ENCODE measurements at places on chromosomes 6 and 20. TPM values are rescaled to one million over a fixed set of nuclear protein-coding genes. Genes with fewer than 3 reads are reported as not detected.

DNA sequence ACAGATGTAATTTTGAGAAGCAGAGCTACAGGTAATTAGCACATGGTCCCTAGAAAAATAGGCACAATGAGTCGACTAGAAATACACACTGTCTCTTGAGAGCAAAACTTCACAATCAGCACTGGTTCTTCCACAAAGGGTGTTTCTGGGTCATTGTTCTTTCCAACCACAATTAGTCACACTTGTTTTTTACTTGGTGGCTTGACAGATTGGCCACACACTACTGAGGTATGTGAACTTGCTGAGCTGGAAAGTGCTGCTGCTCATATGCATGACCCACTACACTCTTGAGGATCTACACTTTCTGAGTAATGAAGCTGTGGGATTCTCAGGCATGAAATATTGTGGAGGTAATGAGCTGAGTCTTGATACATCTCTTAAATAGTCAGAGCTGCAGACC, 347.7 kb downstream of the BCKDHB start:
- no peak for DNase-seq

CAPN11 gene
- total RNA-seq, result 1.9 TPM

- DNase-seq, result no peak
These were observed 42.0 kb downstream of the SPDEF start for GRCh38 chr6:34514112-34514511.

- DNase-seq, result no peak
These were observed 89.7 kb downstream of the SYNJ2 start for GRCh38 chr6:158071121-158072082.

GINM1 gene
- total RNA-seq, result 35.8 TPM

GRCh38 chr6:140095532-140095931, 721.1 kb upstream of the CITED2 start:
- DNase-seq, result no peak

DNA sequence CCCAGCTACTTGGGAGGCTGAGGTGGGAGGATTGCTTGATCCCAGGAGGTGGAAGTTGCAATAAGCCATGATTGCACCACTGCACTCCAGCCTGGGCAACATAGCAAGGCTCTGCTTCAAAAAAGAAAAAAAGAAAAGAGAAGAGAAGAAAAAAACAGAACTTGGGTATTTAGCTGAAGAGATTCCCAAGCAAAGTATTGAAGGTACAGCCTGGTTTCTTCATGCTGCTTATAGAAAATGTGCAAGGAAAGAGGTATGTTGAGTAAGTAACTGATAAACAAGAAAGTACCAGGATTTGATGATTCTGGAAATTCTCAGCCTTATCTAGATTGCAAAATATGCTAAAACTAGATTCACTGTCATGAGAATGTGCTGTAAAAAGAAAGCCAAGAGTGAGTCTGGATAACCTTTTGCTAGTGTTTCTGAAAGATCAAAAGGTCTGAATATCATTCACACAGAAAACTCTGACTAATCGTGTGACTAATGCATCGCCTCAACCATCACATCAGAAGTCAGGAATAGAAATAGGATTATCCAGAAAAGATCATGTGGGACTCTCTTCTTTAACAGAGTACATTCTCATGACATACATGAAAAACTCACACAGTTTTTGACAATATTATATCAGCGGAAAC, 32.4 kb upstream of the NOP56 start:
- no peak for DNase-seq

DNA sequence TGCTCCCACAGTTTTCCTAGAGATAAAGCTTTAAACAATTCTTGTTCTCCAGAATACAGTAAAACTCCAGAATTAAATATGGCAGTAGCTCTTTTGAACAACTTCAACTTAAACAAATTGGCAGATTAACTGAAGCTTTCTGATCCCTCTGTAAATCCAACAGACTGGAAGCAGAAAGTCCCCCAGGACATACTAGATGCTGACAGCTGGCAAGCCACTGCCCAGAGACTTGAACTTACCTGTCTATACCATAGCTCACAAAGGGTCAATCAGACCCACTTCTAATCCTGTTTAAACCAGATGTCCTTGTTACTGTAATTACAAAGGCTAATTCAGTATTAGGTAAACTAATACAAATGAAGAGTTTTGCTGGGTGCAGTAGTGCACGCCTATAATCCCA, 12.3 kb downstream of the GPLD1 start:
- DNase-seq, result no peak

EGFL8 gene
- 2.3 TPM for total RNA-seq

CST7 gene
- not detected for total RNA-seq

HSPA1L gene
- 1.4 TPM for total RNA-seq

DNA sequence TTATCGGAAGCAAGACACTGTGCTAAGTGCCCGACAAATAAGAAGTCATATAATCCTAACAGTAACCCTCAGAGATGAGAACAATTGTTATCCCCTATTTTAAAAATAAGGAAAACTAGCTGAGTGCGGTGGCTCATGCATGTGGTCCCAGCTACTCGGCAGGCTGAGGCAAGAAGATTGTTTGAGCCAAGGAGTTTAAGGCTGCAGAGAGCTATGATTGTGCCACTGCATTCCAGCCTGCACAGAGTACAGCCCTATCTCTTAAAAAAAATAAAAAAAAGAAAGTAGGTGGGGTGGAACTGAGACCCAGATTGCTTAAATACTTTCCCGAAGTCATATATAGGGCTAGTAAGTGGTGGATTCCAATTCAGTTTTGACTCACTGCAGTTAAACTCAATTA, 84.7 kb downstream of the UST start:
- DNase-seq, result no peak

RAD21L1 gene
- total RNA-seq, result not detected

- no peak for DNase-seq
These were observed 602.4 kb downstream of the COL12A1 start for GRCh38 chr6:74603322-74604076.

DNA sequence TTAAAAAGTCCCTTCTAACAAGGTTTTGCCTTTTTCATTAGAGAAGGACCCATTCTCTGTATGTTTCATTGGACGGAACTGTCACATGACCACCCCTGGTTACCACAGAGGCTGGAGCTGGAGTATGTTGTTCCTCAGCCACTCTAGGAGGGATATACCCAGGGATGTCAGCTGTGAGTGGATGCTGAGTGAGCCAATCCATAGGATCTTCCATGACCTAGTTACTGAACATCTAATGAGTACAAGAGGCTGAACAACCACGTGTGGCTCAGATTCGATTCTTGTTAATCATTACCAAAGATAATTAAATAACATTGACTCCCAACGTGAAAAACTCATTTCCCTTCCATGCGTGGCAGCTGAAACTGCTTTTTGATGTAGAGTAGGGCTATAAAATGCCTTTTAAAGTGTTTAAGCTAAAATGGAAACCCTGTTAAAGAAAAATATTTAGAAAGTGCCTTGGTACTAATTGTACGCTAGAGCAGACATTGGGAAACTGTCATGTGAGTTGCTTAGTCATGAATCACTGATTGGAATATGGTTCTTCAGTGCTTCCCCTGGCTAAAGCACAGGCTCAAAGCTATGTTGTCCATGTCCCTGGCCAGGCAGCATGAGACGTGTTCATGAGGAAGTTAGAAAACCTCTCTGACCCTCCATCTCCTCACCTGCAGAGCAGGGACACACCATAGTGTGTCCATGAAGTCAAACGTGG, 256.1 kb downstream of the ZNF217 start:
- no peak for DNase-seq

DNA sequence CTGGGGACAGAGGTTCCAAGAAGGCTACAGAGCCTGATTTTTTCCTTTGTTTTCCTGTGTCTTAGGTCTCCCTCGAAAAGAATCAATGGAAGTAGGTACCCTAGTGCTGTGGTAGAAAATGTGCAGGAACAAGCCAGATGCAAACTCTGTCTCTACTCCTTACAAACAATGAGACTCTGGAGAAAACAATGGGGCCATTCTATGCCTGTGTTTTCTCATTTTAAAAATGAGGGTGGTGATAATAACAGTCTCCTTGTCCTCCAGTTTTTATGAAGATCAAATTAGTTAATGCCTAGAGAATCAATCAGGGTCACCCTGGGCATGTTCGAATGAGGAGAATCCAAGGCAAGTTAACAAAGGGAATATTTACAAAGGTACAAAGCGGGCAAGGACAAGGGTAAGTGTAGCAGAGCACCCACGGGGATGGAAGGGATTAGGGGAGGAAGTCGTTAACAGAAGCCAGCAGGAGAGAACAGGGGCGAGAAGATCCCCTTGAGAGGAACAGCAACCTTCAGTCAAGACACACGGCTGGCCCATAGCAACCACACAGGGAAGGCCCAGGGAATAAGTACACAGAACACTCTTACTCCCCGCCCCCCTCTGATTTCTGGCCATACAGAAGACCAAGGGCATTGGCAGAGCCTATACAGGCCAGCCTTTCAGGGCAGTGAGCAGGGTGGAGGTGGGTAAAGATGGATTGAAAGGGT, 342.8 kb downstream of the PTPRT start:
- no peak for DNase-seq

GRCh38 chr20:5822569-5822968, 72.4 kb downstream of the SHLD1 start:
- DNase-seq, result no peak

GRCh38 chr6:36127462-36128016, 2.8 kb upstream of the MAPK13 start:
- peak; percentile 37 for DNase-seq

DNA sequence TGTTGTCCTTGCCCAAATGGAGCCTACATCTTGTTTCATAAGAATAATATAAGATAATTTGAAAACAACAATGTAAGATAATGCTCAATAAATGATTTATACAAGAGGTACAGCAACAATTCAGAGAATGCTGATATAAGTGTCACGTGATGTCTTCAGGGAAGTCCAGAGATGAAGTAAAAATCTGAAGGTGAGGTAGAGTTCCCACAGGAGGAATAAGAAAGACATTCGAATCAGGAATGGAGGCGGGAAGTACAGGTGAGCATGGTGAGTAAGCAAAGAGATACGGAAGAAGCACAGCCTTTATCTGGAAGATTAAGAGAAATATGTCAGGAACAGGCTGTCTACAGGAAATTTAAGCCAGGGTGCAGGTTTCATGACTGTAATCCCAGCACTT, 165.9 kb upstream of the MARCKS start:
- DNase-seq, result no peak

DNA sequence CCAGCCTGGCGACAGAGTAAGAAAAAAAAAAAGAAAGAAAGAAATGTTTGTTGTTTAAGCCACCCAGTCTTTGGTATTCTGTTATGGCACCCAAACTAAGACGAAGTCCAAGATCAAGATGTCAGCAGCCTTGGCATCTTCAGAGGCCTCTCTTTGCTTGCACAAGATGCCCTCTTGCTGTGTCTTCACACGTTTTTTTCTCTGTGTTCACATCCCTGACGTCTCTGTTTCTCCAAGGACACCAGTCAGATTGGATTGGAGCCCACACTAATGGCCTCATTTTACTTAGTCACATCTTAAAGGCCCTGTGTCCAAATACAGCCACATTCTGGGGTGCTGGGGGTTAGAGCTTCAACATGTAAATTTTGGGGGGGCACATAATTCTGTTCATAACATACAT, 380.9 kb downstream of the GJA1 start:
- DNase-seq, result no peak

DNA sequence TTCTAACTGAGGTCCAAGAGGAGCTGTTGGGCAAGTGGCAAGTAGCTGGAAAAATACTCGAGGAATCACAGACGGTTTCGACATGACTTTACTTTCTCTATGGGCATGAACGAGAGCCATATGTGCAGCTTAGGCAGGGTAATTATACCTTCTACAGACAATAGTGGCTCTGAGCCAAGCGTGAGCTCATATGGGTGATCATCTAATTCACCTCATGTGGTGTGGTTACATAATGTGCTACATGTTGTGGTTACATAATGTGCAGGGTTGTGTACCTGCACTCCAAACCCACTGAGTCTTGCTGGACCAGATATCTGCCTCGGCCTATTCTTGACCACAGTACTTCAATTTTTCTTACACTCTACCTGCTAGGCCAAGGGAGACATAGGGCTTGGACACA, 771.7 kb upstream of the EYS start:
- DNase-seq, result no peak

ADGB gene
- total RNA-seq, result not detected

KIAA1755 gene
- total RNA-seq, result not detected

DNA sequence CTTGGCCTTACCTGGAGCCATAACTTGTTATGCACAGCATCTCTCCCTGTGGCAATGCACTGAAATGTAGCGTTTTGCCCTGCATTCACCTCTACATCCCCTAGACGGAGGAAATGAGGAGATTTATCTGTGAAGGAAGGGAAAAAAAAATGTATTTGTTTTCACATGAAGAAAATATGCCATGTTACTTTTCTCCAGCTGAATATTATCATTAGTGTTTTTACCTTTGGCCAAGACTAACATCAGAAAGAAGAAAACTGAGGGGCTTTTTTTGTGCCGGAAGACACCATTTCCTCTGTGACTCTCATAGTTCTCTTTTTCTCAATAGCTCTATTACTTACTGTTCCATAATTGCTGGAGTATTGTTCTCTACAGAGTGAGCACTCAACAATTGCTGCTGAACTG, 280.4 kb downstream of the PTPRK start:
- peak; percentile 9 for DNase-seq

- no peak for DNase-seq
These were observed 26.0 kb downstream of the RBM38 start for GRCh38 chr20:57417051-57417689.

CRISP2 gene
- total RNA-seq, result not detected

DNA sequence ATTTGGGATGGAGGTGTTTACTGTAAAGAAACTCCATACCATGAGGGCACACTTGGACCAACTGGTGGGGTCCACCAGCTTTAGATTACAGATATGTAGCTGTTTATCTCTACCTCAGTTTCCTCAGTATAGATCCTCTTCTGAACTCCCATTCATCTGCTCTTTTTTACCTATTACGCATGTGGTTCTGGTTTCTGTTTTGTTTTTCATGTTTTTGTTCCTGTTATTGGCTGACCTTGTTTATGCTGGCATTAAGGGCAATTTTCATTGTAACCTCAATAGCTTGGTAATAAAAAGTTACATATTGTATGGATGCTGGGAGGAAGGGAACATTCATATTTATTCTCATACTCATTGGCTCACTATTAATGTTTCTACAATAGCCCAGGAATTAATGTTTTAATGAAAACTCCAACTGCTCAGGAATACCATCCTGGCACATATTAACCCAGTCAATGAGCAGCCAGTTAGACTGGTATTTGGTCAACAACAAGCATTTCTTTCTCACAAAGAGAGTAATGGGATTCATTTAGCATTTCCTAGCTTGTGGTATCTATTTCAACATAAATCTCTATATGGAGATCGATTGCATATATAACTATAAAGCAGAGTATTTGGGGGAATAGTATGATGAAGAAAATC, 83.8 kb upstream of the FAM184A start:
- no peak for DNase-seq

DNA sequence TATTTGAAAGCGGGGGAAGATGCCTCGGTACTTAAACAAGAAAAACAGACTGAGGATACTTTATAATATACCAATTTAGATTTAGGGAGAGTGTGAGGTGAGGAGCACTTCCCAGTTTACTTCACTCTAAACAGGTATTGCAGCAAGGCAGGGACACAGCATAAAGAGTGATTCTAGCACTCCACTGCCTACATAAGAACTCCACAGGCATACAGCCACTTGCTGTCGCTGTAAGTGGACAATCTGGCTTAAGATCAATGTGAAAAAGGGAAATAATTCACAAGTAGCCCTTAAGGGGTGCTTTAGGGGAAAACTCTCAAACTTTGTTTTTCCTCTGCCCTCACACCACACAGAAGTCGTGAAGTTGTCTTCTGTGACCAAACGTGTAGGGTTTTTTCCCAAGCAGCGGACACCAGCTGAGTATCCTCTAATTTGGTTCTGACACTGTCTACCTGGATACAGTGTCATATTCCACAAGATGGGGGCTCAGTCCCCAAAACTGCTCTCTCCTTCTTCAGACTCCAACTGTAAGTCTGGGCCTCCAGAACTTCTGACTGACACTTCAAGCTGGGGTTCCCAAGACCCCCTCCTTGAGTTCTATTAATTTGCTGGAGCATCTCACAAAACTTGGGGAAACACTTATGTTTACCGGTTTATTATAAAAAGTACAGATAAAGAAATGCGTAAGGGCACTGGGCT, 9.3 kb downstream of the ADNP start:
- no peak for DNase-seq
